ENCODE measurements at places on chromosomes 12 and 14.

- no peak for DNase-seq
Observed at GRCh38 chr14:106038263-106038662, 511.9 kb downstream of the TMEM121 start.

DNA sequence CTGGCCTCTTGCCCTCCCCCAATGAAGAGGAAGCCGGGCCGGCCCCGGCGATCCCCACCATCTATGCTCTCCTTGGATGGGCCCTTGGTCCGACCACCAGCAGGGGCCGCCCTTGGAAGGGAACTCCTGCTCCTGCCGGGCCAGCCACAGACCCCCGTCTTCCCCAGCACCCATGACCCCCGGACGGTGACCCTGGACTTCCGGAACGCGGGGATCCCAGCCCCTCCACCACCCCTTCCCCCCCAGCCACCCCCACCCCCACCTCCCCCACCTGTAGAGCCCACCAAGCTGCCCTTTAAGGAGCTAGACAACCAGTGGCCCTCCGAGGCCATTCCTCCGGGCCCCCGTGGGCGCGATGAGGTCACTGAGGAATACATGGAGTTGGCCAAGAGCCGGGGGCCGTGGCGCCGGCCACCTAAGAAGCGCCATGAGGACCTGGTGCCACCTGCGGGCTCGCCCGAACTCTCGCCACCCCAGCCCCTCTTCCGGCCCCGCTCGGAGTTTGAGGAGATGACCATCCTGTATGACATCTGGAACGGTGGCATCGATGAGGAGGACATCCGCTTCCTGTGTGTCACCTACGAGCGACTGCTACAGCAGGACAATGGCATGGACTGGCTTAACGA is 19.4 kb downstream of the SETD1B start:
- DNase-seq = no peak

- no peak for DNase-seq
Observed at GRCh38 chr12:23361971-23362370, 587.5 kb downstream of the SOX5 start.

GRCh38 chr14:90091393-90091792 is 29.6 kb downstream of the KCNK13 start:
- no peak for DNase-seq

- no peak for DNase-seq
Observed at GRCh38 chr14:85675957-85676356, 146.0 kb downstream of the FLRT2 start.

All from natural killer cell treated with Interleukin-12 subunit alpha and Interleukin-12 subunit beta and Interleukin-15 and Interleukin-18, amount 100 ng/mL, for 72 hours (primary cell).